ENCODE measurements at places on chromosomes 1 and 21.

DNA sequence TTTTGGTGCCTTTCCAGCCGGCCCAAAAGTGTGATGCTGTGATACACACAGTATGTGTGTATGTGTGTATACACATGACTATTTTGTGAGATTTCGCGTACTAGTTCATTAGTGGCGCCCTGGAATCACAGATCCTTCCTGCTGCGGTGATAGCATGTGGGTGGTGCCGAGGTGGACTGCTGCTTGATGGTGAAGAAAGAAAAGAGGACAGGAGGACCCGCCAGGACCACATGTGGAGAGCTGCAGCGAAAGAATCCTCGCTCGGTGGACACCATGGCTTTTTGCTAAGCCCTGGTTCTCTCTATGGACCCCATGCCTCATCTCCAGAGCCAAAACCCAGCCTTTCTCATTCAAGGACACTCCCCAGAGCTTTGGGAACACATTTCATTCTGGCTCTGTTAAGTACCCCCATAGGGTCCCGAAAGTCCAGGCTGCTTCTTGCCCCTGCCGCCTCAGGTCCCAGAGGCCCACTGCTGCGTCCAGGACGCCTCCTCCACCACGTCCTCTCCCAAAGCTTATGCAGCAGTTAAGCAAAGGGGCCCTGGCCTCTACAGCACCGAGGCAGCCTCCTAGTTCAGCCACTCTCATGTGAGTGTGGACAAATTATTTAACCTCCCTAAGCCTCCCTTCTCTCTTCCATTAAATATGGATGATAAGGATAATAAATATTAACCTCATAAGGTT lies 32.8 kb upstream of the COX20 start:
- no peak for DNase-seq

GRCh38 chr1:172378109-172378760 lies 42.2 kb upstream of the C1orf105 start:
- no peak for DNase-seq

DNA sequence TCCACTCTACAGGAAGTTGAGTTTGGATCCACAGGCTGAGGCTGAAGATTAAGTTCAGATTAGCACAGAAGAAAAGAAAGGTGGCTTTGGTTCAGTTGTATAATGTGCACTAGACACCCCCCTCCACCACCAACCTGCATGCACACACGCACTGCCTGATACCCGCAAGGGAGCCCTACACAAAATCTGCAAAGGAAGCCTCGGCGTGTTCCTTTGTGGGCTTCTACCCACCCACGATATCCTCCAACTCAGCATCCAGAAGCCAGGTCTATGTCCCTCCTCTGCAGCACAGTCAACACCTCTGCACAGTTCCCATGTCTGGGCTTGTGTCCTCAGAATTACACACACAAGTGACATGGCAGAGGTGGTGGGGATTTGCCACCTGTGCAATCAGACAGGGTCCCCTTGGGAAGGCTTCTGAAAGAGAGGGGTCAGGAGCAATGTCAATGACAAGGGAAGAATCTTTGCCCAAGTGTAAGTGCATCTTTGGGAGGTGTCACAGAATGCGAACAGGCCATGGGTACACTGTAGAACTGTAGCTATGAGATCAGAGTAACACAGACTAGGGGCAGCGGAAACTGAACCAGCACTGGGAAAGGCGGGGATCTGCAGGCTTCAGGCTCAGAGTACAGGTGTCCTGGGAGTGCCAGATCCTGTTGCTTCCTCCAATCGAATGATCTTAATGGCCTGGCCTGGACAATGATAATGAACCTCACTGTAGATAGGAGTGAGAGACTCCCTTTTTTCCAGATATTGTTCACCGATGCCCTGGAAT lies 148.6 kb upstream of the ETV3 start:
- DNase-seq, result no peak

DNA sequence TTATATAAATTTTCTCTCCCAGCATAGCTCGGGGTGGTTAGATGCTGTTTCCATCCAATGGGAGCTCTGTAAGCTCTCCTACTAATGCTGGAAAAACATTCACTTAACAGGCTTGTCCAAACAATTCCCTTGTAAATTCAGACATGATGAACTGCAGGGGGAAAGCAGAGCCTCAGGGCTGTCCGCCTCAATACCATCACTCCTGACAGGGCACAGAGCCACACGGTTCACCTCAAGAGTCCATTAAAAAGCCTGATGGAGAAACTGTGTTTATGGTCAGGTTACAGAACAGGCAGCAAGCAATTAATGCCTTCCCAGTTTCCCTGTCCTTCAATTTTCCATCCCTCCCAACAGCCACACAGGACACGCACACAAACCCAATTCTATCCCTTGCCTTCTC lies 171.0 kb downstream of the BRINP2 start:
- no peak for DNase-seq

DNA sequence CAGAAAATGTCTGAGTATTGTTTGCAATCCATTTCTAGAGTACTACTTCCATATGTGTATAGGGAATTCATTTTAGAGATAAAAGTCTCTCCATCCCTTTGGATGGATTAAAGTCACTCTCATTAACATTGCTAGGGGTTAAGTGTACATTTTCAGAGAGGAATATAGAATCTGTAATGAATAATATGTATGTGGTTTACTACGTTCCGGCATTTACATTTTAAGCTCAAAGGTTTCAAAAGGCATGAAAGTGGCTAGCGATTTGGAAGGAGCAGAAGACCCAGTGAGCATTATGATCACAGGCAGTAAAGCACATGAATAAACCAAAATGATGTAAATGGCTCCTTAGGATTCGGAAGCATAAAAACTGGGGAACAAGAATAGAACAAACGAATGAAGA lies 123.0 kb downstream of the DSCAM start:
- DNase-seq, result no peak

GRCh38 chr1:204073837-204074273 lies 940 bp downstream of the SOX13 start:
- DNase-seq, result no peak

GRCh38 chr1:192159014-192159413 lies 752 bp downstream of the RGS18 start:
- no peak for DNase-seq

DNA sequence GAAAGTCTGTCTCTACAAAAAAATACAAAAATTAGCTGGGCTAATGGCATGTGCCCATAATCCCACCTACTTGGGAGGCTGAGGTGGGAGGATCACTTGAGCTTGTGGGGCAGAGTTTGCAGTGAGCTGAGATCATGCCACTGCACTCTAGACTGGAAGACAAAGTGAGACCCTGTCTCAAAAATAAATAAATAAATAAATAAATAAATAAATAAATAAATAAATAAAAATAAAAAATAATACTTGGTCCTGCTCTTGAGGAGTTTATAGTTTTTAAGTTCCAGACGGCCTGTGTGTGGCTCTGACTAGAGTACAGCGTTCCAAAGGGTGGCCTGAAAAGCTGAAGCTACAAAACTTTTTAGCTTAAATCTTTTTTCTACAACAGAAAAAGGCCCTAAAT lies 35.1 kb downstream of the PCSK9 start:
- DNase-seq, result no peak

DNA sequence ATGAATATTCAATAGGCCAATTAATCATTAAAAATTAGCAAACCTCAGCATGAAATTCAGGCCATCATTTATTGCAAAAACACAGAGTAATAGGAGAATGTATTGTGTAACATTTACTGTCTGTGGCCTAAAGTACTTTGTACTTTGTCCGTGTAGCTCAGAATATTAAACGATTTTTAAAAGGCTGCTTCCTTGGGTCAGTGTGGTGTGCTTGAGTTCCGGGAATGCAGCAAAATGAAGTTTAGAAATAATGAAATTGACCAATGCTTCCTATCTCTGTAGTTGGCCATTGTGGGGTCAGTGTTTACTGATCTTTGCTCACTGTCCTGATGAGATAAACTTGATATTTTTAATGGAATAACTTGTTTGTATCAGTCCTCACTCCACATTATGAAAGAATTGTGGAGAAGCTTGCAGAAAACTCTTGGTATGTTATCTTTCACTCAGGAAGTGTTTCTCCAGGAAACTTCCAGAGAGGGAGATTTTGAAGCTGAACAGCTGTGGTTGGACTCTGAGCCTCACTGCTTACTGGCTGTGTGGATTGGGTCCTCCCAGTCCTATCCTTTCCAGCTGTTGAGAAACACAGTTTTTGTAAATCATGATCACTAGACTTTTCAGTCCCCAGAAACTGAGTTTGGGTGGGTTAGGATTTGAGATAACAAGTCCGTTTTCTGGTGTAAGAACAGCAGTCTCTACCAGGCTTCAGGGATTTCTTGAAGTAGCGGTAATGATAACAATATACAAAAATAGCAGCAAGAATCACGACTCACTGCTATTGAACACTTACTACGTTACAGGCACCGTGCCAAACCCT lies 19.2 kb upstream of the MTARC1 start:
- no peak for DNase-seq

GRCh38 chr1:37040261-37040660 lies 5.9 kb upstream of the GRIK3 start:
- no peak for DNase-seq

GRCh38 chr1:117591252-117591651 lies 14.6 kb upstream of the TENT5C start:
- no peak for DNase-seq

- DNase-seq, result no peak
Observed at GRCh38 chr1:99570486-99571089, 75.3 kb upstream of the PALMD start.

- no peak for DNase-seq
Observed at GRCh38 chr1:161936786-161937185, 86.9 kb downstream of the OLFML2B start.

DNA sequence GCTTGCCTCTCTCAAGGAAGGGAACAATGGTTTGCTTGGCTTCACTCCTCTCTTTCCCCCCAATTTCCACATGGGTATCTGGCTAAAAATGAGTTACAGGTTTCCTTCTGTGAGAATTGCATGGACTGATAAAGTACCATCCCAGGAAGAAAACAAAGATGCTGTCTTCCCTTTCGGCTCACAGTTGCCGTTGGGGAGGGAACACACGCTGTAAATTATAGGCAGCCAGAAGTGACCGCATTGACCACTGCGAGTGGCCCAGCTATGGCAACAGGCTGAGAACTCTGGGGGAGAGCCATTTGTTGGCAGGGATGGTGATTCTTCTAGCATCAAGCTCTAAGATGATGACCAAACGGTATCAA lies 2.9 kb downstream of the RUNX1 start:
- DNase-seq, result no peak

DNA sequence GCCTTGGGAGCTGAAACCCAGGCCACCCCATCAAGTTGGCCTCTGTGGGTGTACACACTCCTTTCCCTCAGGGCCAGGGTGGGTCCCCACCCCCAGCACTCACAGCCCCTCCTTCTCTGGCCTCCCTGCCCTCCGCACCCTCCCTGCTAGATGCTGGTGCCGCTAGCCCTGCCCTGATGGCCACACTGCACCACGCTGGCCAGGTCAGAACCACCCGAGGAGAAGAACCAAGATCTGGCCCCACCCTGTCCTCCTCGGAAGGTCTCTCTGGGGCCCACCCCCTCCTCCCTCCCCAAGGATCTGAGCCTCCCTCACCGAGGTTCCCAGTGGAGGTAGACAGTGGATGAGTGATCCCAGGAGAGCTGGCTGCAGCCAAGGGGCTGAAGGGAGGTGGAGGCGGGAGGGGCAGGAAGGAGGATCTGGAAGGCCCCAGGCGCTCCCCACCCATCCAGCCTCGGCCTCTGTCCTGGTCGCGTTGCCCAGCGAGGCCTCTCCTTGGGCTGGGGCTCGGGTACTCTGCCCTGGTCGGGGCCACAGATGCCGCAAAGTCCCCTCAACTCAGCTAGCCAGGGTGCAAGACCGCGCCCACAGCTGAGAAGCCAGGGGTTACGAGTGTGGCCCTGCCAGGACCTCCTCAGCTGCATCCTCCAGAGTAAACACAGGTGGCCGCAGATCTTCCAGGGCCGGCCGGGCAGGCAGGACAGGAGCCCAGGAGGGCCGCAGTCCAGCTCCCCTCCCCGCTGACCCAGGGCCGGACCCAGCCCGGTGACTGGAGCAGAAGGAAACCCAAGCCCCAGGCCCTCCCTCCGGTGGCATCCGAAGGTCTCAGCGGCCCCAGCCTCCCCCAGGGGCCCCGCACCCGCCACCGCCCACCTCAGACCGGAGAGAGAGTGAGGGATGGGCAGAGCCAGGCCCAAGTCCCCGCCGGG lies 5.2 kb downstream of the B3GALT6 start:
- DNase-seq, result no peak

- no peak for DNase-seq
Observed at GRCh38 chr1:33826311-33826710, 37.6 kb upstream of the HMGB4 start.

DNA sequence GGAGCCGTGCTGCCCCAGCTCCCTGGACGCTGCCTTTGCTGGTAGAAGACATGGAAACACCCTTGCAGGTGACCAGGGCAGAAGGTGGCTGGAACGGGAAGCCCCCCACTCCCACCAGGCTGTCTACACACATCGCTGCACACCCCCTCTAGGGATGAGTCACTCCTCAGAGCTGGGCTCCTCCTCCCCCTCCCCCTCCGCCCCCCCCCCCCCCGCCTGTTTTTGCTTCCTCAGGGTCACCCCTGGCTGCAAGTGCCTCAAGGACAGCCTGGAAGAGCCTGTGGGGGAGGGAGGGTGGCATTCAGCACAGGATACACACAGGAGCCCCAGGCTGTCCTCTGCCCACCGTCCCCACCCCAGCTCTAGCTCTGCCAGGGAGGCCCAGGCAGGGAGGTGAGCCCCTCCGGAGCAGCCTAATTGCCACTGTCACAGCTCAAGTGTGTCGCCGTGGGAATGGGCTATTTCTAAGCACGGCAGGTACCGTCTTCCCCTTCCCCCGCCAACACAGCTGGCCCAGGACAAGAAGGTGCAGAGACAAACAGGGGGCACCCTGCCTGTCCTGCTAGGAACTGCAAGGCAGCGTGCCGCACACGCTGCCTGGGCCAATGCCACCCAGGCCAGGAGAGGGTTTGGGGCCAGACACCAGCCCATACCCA lies 2.5 kb downstream of the FNDC10 start:
- DNase-seq, result peak; percentile 44

DNA sequence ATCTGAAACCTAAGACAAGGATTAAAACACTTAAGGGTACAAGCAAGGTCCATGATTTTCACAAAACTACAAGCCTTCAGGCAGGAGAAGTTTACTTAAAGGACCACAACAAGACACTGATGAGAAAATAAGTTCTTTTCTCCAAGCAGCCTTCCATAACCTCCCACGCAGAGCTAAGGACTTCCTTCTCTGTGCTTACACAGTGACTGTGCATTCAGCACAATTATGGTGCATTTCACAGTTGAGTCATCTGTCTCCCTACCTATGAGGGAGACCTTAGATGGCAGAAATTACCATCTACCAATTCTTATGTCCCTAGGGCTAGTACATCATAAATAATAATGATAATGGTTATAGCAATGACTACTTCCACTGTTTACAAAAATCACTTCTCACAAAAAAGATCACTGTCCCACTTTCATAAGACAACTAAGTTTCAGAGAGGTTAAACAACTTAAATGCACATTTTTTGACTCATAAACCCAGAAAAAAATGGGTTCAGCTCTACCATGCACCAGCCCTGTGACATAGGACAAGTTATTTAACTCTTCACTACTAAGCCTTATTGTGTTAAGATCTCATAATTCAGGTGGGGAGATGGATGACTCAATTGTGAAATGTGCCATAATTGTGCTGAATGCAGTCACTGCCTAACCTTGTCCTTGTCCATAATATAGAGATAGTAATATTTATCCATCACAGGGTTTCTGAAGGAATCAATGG lies 45.3 kb downstream of the TARBP1 start:
- DNase-seq, result no peak

- no peak for DNase-seq
Observed at GRCh38 chr1:3468236-3469103, 14.0 kb downstream of the ARHGEF16 start.

- no peak for DNase-seq
Observed at GRCh38 chr1:65260851-65261473, 48.4 kb upstream of the DNAJC6 start.
